Natural killer cell (primary cell): ENCODE measurements at places on chromosomes 7 and 10.
A peak's percentile ranks its signal among the peaks of the same experiment; 100 is the strongest.

DNA sequence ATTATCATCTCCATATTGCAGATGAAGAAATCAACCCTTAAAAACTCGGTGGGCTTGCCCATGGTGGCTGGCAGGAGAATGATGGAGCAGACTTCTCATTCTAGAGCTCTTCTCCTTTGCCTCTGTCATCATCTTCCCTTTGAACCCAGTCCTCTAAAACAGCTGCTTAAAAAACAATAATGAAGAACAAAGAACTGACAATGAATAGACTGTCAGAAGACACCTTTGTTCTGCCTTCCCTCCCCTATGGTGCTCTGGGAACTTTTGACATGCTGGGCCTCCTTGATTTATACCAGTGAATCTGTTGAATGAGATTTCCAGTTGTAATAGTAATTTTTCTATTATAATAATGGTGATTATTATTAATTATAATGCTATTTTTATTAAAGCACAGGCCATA, 103.0 kb downstream of the SORCS3 start:
- DNase-seq: no peak

DNA sequence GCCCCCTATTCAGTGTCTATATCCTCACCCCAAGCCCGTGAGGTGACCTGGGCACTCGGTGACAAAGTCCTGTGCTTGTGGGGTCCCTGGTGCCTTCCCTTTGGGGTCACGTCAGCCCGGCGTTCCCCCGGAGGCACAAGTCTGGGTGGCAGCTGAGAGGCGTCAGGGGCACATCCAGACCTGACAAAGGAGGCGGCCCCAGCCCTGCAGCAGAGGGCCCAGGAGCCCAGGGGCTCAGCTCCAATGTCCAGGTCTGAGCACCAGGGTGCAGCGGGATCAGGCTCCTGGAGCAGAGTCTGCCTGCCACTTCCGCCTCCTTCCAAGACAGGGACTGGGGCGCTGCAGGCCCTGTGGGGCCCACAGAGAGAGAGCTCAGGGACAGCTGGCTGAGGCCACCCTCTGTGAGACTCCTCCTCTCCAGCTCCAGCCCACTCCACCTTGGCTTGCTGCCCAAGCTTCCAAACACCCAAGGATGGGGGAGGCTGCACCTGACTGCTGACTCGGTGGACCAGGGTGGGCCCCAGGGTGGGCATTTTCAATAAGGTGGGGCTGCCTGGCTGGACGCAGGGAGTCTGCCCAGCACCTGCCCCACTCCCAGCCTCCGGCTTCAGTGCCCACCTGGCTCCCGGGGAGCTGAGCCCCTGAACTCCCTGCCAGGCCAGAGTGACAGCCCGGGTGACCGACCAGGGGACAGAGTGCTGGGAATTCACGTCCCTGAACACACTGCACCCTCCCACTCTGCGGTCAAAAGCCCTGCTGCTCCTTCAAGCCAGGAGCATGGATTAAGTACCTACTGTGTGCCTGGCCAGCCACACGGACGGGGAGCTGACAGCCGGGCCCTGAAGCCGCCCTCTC, 1.0 kb upstream of the KNDC1 start:
- peak; percentile 15 for DNase-seq

DNA sequence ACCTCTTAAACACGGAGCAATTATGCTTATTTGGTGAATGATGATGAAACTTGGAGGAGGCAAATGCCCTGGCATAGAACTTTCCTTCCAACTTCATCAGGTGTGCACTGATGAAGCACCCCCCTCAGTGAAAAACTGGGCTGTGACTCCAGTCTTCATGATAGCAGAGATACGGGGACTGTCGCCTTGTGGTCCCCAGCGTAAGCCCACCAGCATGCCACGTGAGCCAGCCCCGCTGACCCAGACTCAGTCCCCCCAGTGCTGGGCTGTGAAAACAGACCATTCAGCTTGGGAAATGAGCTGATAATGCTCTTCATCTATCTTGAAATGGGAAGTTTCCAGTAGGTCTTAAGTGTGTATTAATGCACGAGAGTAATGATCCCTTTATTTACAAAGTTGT, 177.0 kb downstream of the SNX10 start:
- no peak for DNase-seq

DNA sequence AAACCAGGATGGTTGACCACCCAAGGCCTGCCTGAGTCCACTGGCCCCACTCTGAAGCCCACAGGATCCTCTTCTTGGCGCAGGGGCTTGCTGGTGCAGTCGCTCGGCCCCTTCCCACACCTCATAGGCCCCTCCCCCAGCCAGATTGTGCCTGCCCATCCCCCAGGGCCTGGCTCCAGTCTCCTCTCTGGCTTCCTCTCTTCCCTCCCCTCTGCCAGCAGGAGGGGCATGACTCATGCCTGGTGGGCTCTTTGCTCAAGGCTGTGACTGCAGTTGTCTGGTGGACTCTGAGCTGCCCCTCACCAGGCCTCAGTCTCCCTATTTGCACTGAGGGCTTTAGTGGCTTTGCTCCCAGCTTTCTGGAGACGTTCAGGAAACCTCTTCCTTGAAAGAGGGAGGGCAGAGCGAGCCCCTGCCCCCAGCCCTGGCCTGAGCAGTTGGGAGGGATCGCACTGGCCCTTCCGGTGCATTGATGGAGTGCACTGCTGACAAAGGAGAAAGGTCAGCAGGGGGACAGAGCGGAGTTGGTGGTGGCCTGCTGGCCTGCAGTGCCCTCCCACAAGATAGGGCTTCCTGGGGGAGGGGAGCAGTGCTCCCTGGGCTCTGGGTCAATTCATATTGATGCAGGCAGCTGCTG, 60.7 kb downstream of the ZMIZ1 start:
- DNase-seq: no peak

DNA sequence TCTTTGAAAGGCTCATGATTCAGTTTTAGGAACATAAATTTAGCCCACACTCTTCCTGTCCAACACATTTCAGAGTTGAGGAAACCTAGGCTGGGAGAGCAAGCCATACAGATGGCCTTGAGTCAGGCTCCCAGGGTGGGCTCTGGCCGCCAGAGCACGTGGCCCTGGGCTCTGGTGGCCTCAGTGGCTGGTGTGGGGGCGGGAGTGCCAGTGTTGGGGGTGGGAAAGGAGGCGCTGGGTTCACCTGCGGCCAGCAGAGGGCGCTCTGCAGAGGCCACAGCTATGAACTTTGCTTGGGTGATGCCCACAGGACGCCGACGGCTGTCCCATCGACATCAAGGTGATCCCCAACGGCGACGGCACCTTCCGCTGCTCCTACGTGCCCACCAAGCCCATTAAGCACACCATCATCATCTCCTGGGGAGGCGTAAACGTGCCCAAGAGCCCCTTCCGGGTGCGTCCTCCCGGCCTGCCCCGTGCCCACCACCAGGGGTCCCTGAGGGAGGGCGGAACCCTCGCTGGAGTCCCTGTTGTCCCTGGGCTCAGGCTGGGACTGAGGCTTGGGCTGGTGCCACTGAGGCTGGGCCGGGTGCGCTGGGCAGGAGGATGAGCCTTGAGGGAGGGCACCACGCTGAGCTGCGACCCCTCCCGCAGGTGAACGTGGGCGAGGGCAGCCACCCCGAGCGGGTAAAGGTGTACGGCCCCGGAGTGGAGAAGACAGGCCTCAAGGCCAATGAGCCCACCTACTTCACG, 11.9 kb downstream of the FLNC start:
- DNase-seq: peak; percentile 79

DNA sequence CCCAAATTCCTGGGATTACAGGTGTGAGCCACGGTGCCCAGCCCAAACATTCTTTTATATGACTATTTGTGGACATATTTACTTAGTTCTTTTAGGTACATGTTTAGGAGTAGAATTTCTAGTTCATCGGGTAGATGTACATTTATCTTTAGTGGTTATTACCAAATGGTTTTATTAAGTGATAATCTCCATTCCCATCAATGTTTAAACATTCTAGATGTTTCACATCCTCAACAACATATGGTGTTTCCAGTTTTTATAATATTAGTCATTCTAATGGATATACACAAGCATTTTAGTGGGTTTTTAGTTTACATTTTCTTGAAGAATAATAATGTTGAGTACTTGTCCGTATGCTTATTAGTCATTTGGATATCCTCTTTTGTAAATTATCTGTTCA, 131.7 kb downstream of the RTKN2 start:
- no peak for DNase-seq

- no peak for DNase-seq
Measured at GRCh38 chr7:83786858-83787257, 137.9 kb upstream of the SEMA3E start.

DNA sequence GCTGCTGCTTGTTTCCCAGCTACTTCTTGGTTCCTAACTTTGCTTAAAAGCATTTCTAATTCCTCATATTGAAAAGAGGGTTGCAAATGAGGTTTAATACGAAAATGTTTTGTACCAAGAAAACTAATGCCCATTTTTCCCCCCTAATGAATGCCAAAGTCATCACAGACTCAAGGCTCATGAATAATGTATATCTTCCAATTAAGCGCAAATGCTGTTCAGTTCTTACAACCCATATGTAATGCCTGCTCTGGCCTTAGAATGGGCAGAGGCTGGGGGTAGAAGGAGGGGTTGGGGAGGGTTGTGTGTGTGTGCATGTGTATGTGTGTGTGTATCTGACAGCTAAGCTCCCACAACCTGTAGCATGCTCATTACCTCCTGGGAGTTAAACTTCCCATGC, 901.7 kb downstream of the KCNMA1 start:
- no peak for DNase-seq

DNA sequence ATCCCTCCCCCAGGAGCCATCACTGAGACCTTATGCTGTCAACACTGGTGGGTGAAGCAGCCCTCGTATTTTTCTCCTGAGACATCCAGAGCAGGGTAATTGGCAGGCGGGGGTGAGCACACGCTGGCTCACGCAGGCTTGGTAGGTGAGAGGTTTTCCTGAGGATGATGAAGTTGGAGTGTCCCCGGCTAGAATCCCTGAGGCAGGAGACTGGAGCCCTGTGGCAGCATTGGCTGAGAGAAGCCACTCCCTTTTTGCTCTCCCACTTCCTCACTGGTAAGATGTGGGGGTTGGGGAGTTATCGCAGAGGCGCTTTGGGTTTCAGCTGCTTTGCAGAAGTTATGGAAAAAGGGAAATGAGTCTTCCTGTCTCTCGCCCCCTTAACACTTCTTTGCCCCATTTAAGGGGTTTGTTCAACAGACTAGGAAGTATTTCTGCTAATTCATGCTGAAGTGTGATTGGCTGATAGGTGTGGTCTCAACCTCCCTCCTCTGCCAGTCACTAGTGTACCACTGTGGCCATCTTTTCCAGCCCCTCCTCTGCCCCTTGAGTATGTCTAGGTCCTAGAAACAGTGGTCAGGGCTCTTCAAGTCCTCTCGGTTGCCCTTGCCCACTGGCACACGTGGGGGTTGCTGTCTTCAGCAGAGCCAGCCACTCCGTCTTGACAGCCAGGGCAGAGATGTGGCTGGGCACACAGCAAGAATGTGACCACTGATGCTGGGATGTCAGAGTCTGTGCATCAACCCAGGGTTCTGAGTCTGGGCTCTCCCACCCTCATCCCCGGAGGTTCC, 5.7 kb downstream of the ARPC1B start:
- peak; percentile 36 for DNase-seq

GRCh38 chr10:59006511-59007306, 169.7 kb upstream of the PHYHIPL start:
- DNase-seq: no peak

- DNase-seq: no peak
Measured at GRCh38 chr10:4353964-4354363, 472.0 kb upstream of the AKR1E2 start.

DNA sequence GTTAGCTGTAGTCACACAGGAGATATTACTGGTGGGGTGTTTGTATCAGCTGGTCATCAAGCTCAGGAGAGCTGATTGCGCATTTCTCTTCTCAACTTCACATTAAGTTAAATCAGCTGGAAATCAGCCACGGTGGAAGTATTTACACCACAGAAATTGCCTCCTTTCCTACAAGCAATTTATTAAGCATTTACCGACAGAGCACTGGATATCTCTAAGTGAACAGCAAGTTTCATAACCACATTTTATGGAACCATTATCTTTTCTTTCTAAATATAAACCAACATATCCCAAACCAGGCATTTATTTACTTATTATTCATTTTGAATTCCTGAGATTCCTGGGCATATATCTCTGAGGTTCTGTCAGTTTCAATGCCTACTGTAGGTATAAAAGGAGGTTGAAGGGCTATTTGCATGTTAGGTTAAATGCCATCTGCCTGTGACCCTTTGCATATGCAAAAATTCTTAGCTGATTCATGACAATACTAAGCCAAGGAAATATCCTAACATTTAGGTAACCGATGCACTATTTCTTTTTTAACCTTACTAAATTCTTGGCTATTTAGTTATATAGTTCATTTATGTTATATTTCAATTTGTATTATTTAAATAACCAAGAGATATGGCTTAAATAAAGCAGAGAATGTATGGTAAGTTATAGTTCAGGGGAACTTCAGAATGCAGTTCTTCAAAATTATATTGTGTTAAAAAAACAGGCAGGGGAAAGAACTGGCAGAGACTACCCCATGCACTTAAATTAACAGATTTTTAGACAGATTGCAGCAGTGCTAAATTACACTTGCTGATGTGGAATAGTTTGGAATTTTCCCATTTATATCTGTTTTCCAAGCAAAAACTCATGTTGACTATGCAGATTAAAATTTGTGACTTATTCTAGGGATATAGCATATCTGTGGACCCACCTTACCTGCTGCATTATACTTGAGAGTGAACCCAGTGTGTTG, 56.8 kb downstream of the DYNC1I1 start:
- no peak for DNase-seq

- peak; percentile 22 for DNase-seq
Measured at GRCh38 chr10:17506390-17506789, 52.0 kb upstream of the ST8SIA6 start.

DNA sequence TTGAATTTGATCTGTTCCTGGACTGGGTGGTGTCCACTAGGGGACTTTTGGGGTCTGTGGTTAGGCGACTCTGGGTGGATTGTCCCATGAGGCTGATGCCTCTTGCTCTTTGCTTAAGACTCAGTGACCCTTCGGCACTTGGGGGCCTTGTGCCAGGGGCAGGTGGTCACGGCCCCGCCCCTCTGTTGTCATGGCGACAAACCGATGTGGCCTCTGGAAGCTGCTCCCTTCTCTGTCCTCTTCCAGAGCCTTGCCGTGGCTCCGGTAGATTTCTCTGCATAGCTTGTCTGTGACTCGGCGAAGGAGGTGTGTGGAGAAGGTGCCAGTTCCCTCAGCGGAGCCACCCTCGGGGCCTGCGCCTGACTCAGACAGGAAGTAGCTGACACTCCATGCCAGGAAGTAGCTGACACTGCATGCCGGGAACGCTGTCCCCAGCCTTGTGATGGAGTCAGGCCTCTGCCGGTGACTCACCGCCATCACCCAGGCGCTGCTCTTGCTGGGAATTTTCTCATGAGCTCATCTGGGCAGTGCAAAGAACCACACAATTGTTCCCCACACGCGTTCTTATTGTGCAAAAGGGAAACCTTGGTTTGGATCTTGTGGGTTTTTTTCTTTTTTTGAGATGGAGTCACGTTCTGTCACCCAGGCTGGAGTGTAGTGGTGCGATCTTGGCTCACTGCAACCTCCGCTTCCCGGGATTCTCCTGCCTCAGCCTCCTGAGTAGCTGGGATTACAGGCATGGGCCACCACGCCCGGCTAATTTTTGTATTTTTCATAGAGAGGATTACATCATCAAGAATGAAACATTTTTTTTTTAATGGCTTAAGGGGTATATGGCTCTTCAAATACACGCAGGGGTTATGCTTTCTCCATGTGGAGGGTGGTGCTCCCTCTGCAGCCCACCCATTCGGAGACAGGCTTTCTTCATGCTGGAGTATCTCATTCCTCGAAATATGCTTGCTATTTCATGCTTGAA, 72.6 kb downstream of the PFKFB3 start:
- peak; percentile 73 for DNase-seq

- no peak for DNase-seq
Measured at GRCh38 chr7:84605301-84605700, 410.7 kb upstream of the SEMA3A start.

- DNase-seq: no peak
Measured at GRCh38 chr7:36316319-36316718, 73.3 kb upstream of the ANLN start.

- no peak for DNase-seq
Measured at GRCh38 chr10:51683031-51683691, 16.2 kb downstream of the CSTF2T start.
